ENCODE measurements at places on chromosomes 1 and 21.

- no peak for DNase-seq
These were observed 643.0 kb upstream of the ADGRL2 start for GRCh38 chr1:81157686-81158085.

DNA sequence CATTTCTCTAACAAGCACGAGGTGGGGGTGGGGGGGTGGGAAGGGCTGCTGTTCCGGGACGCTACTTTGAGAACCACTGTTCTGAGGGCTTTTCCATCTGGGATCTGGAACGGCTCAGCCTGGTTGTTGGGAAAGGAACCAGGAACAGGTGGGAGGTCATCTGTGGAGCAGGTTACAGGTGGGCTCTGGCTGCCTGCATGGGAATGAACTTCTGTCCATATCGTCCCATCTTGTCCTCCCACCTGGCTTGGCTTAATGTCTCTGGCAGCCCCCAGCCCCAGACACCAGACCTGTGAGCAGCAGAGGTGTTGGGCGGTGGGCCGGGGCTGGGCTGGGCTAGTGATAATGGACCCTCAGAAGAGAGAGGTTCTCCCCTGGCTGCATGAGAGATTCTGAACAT, 69.4 kb upstream of the TARDBP start:
- DNase-seq: no peak

DNA sequence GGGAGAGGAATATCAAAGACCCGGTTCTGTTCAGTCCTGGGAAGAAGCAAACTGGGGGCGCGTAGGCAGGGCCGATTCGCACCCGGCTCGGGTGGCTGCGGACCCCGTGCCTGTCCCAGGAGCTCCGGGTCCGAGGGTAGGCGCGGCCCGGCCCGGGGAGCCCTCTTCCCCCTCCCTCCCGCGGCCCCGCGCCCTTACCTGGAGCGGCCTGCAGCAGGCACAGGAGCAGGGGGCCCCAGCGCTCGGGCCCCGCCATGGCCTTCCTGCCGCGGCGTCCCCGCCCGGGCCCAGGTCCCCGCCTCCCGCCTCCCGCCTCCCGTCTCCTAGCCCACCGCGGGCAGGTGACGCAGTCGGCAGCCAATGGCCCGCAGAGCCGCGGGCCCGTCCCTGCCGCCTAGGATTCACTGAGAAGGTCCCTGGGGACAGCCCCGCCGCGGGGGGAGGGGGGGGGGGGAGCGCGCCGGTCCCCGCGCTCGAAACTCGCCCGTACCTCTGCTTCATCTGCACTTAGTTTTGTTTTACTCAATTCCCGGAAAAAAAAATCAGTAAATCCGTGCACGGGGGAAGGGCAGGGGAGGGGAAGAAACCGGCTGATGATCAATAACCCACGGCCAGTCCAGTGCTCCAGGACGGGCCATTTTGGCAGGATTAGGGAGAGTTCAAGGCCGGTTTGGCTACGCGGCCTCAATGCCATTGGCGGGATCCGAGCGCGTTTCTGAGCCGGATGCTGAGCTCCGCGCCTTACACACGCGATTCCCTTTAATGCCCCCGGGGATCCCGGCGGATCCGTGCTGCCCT, at the start of gene IFNLR1:
Gene IFNLR1, minus strand, starts transcription at position 297 of the 798 bp plus-strand sequence. Its CDS starts 41 bp downstream, at position 256.
- peak; percentile 23 for DNase-seq

DNA sequence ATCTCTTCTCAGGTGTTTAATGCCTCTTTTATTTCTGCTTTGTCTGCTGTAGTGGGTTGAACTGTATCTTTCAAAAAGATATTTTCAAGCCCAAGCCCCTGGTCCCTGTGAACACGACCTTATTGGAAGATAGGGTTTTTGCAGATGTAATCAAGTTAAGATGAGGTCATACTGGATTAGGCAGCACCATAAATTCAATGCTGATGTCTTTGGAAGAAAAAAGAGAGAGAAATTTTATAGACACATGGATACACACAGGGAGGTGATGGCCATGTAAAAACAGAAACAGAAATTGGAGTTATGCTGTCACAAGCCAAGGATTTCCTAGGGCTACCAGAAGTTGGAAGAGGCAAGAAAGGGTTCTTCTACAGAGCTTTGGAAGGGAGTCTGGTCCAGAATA, 301.4 kb downstream of the KCTD3 start:
- no peak for DNase-seq

GRCh38 chr1:81894867-81895266, 94.1 kb downstream of the ADGRL2 start:
- DNase-seq: no peak

DNA sequence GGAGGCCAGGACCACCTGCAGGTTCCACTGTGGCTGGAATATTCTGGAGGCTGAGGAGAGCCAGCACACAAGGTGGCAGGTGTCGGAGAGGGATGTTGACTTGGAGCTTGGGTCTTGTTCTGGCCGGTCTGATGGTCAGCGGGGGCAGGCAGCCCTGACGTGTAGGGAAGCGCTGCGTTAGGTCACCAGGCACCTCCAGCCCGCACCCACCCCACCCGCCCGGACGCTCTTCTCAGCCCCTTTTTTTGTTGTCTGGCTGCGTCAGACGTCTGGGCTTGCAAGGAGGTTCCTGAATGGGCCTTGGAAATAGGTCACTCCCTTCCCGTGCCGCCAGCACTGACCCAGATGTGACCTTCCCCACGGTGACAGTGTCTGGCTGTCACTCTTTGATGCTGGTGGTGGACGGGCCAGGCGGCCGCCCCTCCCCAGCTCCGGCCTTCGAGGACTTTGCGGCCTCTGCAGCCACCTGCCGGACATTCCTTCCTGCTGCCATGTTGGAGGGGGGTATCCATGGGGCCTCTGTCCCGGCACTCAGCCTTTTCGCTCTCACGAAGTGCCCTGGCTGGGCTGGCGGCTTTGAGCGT, 30.1 kb downstream of the SPSB1 start:
- DNase-seq: no peak

- DNase-seq: no peak
These were observed 97.1 kb downstream of the DIRAS3 start for GRCh38 chr1:67953301-67953700.

DNA sequence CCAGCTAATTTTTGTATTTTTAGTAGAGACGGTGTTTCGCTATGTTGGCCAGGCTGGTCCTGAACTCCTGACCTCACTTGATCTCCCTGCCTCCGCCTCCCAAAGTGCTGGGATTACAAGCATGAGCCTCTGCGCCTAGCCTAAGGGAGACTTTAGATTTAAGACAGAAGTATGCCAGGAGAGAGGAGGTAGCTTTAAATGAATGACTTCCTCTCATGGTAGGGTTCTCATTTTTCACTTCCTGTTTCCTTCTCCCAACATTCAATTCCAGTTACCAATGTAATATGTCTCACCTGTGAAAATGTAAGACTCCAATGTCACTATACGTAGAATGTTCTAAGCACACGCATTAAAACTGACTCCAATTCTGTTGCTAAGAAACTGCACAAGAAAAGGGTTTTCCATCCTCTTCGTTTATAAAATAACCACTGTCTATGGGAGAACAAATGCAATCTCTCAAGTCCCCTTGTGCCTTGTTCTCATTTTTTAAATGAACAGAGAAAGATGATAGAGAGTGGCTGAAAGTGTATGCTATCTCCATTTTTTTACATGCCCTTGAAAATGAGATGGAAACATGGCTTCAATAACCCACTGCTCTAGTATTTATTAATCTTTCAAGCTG, 140.0 kb downstream of the SLC45A1 start:
- no peak for DNase-seq

DNA sequence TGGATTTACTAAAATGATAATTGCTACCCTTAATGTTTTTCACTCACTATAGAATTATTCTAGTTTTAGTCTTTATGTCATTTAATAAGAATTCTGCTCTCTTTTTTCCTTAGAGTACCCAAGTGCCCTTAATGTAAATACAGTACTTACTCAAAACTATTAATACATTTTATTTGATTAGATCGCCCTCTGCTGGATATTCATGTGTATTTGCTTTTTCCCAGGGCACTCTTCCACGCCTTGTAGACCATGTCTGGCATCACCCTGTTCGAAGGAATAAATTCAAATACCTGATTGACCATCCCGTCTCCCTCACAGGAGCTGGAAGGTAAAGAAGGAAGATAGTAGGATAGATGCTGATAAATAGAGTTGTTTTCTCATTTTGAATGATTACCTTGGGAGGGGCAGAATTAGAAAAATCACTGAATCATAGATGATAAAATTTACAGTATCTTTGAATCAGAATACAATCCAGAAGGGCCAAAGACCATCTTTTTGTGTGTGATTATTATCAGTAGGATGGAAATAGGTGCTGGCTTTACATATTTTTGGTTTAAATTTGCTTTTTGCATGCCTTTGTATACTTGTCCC, 4.1 kb downstream of the AXDND1 start:
- no peak for DNase-seq

- no peak for DNase-seq
These were observed 32.0 kb downstream of the RIMS3 start for GRCh38 chr1:40633523-40633922.

GRCh38 chr21:15514073-15514946, 215.5 kb upstream of the USP25 start:
- DNase-seq: peak; percentile 20

DNA sequence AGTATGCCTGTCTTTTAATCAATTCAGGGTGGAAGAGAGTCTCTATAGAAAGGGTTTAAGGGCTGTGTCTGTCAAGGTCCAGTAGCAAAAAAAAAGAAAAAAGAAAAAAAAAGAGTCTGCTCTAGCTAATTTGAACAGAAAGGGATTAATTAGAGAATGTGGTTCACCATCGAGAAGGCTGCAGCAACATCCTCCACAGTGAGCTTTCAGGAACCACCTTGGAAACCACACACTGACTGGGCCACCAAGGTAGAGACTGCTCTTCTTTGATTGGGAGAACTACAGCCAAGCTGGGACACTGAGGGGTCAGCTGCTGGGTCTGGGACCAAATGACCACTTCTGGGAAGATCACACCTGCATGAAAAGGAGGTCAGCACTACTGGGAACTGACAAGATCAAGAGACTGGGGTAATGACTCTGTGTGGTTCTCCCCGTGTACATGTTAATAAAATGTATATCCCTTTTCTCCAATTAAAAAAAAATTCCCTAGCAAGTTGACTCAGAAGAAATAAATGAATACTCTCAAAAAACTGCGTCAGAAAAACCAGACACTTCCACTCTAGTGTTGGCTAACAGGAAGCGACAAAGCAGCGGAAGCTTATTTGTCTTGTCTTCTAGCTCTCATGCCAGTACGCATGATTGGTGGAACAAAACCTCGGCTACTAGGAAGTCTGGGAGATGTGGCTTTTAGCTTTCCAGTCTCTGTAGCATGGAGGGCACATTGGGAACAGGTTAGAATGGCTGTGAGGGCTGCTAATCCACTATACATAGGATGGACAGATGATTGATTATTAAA, 60.0 kb upstream of the IVNS1ABP start:
- no peak for DNase-seq

DNA sequence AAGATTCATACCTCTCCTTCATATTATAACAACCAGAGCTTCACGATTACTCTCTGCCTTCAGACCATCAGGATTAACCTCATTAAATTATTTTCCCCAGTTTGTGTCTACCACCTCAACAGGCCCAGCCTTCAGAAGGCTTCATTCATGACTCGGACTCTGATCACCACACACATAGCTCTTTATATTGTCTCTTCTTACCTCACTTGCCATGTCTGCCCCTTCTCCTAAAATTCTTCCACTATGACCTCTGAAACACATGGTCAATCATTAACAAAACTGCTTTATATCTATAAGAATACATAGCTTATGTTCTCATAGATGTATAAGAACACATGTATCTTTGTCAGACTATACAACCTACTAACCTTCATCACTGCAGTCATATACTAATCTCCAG, 79.8 kb downstream of the USP1 start:
- no peak for DNase-seq

DNA sequence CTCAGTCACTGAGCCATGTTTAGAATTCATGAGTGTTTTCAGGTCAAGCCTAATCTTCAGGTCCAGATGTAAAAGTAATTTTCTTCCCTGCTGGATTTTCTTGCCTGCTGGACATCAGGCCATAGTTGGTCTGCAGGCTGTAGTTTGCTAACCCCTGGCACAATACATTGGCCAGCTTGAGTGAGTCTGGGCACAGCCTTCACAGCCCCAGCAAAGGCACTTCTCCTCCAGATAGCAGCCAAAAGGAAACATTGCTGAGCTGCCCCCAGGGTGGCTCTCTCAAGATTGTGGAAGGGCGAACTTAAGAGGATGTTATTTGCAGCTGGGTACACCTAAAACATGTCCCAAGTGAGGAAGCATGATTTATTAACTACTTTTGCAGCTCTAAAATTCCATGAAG, 126.8 kb downstream of the PIK3R3 start:
- DNase-seq: no peak

DNA sequence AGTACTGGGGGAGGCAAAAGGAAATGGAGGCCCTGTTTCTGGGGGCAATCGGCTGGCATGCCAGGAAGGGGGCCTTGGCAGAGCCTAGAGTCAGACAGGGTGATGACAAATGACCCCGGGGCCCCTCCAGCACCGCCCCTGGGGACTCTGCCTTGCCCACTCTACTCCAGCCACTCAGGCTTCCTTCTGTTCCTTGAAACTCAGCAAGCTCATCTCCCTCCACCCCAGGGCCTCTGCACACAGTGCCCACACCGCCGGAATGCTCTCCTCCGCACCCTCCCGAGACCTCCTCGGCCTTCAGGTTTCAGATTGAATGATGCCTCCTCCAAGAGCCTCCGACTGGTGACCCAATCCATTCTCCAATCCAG, 122.5 kb upstream of the ZBTB40 start:
- DNase-seq: no peak

DNA sequence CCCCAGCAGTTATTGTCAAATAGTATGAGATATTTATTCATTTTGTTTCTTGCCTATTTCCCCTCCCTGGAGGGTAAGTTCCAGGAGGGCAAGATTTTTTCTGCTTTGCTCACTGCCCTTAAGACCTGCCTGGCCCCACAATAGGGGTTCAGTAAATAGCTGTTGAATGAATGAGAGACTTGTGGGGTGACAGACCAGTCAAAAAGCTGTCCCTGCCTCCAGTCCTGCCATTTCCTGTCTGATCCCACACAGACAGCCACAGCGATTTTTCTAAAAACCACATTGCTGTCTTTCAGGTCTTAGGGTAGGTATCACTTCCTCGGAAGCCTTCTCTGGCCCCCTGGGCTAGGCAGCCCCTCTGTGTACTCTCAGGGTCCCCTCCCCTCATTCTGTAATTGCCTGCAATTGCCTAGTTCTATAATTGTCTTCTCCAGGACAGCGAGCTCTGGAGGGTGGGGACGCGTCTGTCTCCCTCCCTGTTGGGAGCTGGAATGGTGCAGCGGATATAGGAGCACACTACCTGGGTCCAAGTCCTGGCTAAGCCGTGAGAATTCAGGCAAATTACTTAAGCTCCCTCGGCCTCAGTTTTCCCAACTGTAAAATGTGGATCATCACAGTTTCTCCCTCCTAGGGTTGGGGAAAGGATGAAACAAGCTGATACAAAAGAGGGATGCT, 1.8 kb upstream of the EXTL1 start:
- no peak for DNase-seq

- no peak for DNase-seq
These were observed 85.2 kb upstream of the ADAM30 start for GRCh38 chr1:119981496-119981895.
